ENCODE measurements at places on chromosomes 6 and 20.

DNA sequence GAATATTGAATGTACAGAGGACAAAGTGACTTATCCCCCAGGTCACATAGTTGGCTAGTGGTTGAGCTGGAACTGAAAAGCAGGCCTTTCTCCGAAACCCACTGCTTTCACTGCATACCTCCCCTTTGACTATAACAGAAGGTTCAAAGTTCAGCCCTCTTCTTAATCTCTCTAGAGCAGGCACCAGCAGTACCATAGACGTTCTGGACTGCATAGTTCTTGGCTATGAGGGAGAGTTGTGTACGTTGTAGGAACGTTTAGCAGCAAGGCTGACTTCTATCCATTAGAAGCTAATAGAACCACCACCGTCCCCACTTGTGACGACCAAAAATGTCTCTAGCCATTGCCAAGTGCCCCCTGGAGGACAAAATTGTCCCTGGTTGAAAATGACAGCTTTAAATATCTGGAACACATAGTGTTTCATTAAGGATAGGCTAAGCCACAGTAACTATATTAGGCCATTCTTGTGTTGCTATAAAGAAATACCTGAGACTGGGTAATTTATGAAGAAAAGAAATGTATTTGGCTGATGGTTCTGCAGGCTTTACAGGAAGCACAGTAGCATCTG lies 123.8 kb upstream of the MTHFD1L start:
- no peak for DNase-seq

DNA sequence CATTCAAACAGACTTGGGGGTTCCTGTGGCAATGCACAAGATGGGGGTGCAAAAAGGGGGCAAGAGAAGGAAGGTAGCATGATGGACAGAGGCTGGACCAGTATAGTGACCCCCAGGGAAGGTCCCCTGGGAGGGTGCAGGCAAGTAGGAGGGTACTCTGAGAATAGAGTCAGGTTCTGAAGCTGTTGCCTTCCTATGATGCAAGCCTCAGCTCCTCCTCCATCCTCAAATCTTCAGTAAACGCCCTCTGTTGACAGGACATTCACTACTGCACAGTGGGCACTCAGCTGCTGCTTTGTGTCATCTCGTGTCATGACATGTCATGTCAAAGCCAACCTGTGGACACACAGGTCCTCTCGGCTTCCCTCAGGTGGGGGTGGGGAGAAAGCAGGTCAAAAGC lies 5.8 kb upstream of the SDCBP2 start:
- no peak for DNase-seq

GRCh38 chr6:122772724-122773415 lies 6.6 kb upstream of the FABP7 start:
- DNase-seq, result no peak

- peak; percentile 56 for DNase-seq
These were observed 29.0 kb downstream of the HNF4A start for GRCh38 chr20:44384423-44385027.

- DNase-seq, result no peak
These were observed 19.9 kb downstream of the HLA-DPB1 start for GRCh38 chr6:33095681-33096080.

DNA sequence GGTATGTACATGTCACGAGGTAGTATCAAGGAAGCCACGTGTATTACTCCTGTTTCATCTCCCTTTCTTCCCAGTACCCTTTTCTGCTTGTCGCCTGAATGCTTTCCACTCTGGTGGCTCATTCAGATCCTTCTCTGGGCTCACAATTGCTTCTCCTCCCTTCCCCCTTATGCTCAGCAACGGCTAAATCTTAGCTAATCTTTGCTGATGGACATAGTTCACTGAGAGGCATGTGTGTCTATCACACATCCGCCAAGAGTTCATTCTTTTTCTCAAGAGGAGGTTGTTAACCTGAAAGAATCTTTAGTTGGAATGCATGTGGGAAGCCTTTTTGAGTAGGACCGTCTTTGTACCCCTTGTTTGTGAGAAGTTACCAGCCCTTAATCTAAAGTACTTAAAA lies 25.8 kb upstream of the MROH8 start:
- DNase-seq, result no peak

GRCh38 chr6:34065466-34066217 lies 80.2 kb downstream of the GRM4 start:
- no peak for DNase-seq

- no peak for DNase-seq
These were observed 52.0 kb downstream of the CDC5L start for GRCh38 chr6:44439270-44440045.

DNA sequence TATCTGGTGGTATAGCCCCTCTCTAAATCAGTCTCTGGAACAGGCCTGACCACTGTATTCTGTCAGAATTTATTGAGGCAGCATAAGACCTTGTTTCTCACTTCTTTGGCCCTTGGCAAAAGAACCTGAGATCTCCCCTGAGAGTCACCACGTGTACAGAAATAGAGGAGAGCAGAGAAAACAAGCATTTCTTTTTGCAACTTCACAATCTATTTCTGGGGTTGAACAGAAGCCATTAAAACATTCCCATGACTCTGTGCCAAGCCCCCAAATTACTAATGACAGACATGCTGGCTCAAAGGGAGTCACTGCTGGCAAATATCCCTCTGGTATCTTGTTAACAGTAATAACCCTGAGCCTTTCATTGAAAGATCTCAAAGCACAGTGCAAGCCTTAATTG lies 395.3 kb downstream of the MAFB start:
- DNase-seq, result no peak

DNA sequence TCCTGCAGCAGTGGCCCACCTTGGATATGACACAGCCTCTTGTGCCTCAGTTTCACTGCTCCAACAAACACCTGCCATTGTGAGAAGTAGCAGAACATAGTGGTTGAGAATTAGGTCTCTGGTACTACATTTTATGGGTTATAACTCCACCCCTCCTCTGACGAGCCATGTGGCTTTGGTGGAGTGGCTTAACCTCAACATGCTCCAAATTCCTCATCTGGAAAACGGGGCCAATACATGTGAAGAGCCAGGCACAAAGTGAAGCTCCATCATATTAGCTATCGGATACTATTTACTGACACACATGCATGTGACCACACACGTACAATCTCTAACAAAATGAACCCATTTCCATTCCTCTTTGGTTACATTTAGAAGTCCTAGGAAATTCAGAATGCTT lies 8.4 kb upstream of the KIZ start:
- no peak for DNase-seq

DNA sequence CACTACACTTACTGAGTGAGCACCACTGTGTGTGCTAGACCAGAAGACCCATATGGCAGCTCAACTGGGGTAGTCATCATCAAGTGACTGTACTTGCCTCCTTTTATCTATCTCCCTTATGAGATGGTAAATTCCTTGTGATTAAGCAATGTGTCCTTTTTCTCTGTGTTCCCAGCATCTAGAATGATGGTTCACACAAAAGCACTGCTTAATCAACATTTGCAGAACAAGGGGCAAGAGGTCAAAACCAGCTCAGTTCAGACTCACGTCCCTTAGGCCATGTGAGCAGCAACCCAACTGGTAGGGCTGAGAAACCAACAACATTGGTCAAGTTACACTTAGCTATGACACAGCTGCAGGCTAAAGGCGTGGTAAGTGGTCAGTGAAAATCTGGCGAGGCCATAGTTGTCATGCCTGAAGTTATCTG lies 10.0 kb downstream of the TRAM2 start:
- DNase-seq, result no peak

DNA sequence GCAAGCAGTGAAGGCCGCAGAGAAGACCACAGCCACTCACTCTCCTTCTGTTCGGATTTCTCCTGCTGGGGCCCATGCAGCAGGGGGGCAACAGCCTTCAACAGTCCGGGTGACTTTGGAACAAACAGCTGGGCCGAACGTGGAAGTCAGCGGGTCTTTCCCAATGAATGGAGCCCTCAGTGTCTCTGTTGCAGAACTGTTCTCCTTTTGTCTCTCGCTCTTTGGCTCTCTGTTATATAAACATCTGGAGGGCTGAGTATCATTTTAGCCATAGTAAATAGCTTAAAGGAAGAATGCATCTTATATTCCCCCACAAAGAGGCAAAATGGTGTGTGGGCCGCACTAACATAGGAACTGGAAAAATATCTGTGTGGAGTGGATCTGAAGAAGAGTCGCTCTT lies 136.7 kb upstream of the RALGAPA2 start:
- DNase-seq, result no peak

DNA sequence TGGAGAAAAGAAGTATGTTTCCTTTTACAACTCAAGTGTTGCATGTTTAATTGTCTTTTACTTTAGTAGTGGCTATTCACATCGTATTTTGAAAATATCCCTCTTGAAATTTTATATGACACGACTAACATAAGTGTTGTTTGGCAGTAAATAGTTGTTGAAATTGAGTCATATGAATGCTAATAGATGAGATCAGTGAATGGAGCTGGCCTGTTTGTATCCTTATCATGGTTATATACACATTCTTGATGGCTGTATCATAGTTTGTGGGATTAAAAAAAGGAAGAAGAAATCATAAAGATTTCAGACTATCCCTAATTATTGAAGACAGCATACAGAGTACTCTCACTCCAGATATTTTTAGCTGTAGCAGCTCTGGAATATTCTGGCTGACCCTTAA lies 8.2 kb upstream of the RAE1 start:
- no peak for DNase-seq

DNA sequence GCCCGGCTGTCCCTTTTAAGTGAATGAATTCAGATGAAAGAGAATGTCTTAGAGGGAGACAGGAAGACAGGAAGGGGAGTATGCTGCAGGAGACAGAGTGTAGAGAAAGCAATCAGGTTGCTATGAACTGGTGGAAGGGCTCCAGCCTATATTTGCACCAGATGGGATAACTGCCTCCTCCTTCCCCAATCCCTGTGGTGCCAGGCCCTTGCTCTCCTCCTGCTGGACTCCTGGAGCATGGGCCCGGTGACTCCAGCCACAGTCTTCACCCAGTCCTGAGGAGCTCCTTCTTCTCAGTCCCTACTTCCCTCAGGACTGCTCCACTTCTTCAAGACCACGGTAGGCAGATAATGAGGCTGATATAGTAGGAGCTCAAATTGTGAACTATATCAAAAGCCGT lies 91.8 kb downstream of the TMEM200A start:
- DNase-seq, result no peak

All from NCI-H1930 (cell line).